ENCODE measurements at places on chromosomes 6 and 20. TPM values are rescaled to one million over a fixed set of nuclear protein-coding genes. Genes with fewer than 3 reads are reported as not detected.

CST4 gene
- 0.31 TPM for total RNA-seq

NR2E1 gene
- total RNA-seq = not detected

TPX2 gene
- 37.1 TPM for total RNA-seq

MTO1 gene
- 23.8 TPM for total RNA-seq

TTK gene
- 11.7 TPM for total RNA-seq
